Astrocyte (in vitro differentiated cells and primary cell): ENCODE measurements at places on chromosomes 5 and 9. TPM values are rescaled to one million over a fixed set of nuclear protein-coding genes. Genes with fewer than 3 reads are reported as not detected.

The EGFL7 gene
- 12.3 and 15.5 TPM in 2 replicates for total RNA-seq

The MTMR12 gene
- 19.0 and 23.1 TPM in 2 replicates for total RNA-seq

The DDX46 gene
- total RNA-seq: 43.6 and 46.2 TPM in 2 replicates

The IFNA4 gene
- total RNA-seq: not detected in 2 replicates

The LCN1 gene
- total RNA-seq: not detected in 2 replicates

DNA sequence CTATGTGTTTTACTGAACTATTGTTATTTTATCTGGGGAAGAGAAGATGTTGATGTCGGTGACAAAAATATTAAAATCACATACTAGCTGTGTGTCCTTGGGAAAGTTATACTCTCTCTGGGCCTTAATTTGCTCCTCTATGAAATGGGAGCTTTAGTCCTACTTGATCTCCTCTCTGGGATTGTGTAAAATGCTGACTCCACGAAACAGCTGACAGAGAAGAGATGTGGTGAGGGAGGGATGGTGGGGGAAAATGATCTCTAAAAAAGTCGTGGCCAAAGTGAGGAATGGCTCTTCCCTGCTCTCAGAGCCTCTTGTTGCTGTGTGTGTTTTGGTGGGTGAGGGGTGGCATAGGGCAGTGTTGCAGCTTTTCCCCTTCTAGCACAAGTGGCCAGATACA is 173.7 kb downstream of the MELK start:
- no peak for DNase-seq

DNA sequence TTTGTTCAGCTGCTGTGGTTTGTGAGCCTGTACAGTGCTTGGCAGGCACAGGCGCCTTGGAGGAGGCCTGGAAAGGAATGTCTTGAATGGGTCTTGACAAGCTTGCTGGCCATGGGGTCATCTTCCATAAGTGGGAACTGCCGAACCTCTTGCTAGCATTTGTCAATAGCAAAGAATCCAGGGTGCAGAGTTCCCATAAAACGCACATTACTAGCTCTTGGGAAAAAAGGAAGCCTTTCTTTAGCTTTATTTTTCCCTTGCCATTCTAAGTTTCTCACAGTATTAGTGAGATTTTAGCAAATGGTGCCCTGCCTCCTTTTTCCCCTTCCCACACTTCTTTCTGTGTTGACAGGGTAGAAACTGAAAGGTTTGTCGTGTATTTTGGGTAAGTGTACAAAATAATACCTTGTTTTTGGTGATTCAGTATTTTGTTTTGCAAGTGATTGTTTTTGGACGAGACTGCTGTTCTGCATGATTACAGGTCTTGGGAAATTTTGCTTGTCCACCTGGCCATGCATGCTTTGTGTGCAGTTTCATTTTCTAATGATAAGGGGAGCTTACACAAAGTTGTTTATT is 82.0 kb downstream of the ADGRV1 start:
- peak; percentile 44 for DNase-seq

GRCh38 chr9:72203205-72203803 is 54.1 kb downstream of the GDA start:
- no peak for DNase-seq

DNA sequence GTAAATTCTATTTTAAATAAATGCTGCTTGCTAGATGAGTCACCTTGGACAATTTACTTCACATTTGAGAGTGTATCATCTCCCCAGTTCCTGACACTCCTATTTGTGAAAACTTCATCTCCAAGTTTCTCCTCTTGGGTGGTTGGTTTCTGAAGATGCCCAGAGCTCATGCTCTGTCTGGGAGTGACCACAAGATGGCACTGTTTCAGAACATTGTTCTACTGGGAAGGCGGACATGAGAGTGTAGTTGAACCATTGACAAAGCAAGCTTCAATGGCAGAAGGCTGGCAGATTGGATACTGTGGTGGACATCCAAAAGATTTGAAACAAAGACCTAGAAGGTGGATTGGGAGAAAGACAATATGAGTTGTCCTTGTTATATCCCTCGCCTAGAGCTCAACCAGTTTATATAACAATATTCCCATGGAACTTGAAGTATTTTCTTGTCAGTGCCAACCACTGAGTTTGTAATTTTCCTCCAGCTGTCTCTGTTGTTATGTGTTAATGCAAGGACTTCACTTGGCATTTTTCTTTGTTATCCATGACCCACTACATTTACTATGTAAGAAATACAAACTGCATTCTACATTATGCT is 234.3 kb upstream of the ANKH start:
- peak; percentile 19 for DNase-seq

DNA sequence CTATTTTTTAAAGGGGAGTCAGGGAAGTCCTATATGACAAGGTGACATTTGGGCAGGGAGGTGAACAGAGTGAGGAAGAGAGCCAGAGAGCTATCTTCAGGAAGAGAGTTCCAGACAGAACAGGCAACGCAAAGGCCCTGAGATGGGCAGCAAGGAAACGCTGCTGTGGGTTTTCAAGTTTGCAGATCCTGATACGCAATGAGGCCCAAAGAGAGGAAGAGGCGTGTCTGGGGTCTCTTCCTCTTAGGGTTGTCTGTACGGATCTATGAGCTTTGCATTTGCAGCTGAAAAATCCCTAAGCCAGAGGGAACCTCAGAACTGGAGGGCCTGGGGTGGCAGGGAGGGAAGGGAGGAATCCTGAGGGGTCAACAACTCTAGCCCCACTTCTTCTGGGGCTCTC is 13.6 kb downstream of the FAT2 start:
- no peak for DNase-seq

DNA sequence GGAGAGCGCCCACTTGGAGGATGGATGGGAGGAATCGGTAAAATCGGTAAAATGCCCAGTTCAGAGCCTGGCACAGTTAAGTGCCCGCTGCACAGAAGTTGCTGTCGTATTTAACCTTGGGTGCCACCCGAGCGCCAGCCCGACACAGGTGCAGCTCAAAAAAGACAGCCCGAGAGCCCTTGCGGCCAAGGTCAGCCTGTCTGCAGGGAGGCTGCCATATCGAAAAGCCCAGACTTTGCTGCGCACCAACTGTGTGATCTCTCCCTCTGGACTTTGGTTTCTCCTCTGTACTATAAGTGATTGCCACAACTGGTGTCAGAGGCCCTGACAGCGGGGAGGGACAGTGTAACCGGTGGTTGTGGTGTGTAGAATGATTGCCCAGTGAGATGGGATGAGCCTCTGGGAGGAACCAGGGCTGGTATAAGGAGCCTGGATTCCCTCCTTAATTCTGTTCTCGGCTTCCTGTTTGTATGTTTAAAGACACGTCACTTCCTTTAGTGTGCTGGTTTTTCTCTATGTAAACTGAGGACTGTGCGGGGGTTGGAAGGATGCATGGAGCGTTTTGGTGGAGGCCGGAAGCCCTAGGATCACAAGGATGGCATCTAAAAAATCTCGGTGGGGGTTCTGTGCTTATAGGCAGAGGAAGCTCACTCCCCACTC is 792 bp downstream of the NTMT1 start:
- DNase-seq: peak; percentile 83
